Amniotic stem cell (primary cell): ENCODE measurements at places on chromosomes 1 and 21.

DNA sequence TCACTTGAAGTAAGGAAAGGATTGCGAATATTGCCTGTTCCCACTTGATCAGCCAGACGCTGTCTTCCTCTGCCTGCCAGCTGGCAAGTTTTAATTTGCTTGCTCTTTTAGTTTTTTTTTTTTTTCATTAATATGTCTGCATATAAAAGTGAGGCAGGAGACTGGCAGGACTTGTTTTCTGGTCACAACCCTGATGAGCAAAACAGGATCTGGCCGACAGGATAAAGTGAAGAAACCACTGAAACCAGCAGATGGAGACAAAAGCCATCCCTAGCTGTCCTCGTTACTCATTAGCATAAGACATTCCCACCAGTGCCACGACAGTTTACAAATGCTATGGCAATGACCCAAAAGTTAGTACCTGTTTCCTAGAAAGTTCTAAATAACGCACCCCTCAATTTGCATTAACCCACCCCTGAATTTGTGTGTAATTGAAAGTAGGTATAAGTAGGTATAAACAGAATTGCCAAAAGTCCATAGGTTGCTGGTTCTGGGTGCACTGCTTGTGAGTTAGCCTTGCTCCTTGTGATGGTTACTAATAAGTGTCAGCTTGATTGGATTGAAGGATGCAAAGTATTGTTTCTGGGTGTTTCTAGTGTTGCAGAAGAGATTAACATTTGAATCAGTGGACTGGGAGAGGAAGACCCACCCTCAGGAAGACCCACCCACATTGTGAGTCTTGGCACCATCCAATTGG, 60.8 kb downstream of the ZNF684 start:
- DNase-seq: no peak

DNA sequence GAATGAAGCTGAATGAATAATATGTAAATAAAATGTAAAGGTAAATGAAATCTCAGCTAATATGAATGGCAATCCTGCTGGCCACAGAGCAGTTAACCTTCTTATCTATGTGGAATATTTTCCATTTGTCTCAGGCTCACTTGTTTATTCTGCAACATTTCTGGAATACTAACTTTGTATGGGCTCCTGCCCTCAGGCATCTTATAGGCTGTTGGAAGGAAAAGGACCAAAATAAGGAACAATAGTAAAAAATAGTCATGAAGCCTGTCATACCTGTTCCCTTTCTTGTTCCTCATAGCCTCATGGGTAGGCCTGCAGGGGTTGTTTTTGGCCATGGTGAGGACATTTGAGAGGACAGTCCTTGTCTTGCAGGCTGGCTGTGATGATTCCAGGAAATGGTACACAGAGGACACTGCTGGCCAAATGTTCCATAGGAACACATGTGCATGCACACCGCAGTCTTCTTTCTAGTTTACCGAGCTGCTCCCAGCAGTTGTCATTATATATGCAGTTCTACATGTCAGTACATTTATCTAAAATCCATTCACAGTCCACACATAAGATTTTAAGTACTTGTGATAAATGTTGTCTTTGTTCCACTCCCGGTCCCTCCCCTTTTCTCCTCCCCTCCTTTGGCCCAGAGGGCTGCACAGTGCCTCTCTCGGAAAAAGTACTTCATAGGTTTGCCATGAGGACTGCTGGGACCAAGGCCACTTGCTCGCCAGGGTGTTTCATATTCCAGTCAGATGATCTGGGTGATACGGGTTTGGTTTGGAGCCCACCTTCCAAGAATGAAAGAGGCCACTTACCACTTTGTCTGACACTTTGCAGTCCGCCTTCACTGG, 15.2 kb upstream of the KCNQ4 start:
- no peak for DNase-seq

GRCh38 chr21:35855484-35855883, 204.8 kb downstream of the SETD4 start:
- no peak for DNase-seq

DNA sequence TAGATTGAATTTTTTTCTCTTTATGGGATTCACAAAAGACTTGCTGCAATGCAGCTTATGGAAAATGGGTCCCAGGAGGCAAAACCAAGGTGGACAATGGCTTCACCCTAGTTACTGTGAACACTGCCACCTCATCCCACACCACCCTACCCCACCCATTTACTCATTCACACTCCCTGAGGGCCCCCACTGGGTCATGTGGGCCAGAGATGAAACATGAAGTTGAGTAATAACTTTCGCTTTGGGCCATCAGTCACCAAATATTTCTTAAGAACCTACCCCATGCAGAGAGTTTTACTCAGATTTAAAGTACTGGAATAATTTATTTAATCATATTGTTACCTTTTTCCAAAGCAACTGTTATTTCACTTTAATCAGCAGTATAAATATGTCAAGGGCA, 191.8 kb downstream of the TPR start:
- DNase-seq: no peak

- no peak for DNase-seq
Measured at GRCh38 chr1:43580039-43580438, 49.4 kb downstream of the PTPRF start.

DNA sequence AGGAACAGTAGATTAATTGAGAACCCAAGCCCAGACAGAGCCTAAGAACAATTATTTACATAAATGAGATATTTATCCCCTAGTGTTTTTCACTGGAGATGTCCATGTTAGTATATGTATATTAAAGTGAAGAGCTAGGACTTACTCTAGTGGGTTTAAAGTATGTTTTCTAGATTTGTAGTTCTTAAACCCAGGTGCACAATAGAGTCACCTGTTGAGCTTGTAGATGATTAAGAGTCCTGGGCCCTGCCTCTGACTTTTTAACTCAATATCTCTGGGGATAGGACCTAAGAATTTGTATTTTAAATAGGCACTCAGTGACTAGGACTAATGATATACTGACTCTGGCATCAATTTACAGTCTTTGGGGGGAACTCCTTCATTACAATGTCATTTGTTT, 112.8 kb downstream of the DNAH14 start:
- no peak for DNase-seq

- no peak for DNase-seq
Measured at GRCh38 chr1:42698081-42698813, 16.0 kb downstream of the YBX1 start.

GRCh38 chr1:111602974-111603373, 16.6 kb upstream of the RAP1A start:
- no peak for DNase-seq

DNA sequence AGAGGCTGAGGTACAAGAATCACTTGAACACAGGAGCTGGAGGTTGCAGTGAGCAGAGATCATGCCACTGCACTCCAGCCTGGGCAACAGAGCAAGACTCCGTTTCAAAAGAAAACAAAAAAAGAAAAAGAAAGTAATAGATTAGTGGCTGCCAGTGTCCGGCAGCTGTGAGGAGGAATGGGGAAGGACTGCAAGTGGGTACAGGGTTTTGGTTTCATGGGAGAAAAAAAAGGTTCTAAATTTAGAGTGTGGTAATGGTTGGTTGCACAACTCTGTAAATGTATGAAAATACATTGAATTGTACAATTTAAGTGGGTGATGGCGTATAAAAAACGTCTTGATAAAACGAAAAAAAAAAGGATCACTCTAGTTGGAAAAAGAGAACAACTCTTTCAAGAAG, 6.7 kb downstream of the TAF1A start:
- no peak for DNase-seq

DNA sequence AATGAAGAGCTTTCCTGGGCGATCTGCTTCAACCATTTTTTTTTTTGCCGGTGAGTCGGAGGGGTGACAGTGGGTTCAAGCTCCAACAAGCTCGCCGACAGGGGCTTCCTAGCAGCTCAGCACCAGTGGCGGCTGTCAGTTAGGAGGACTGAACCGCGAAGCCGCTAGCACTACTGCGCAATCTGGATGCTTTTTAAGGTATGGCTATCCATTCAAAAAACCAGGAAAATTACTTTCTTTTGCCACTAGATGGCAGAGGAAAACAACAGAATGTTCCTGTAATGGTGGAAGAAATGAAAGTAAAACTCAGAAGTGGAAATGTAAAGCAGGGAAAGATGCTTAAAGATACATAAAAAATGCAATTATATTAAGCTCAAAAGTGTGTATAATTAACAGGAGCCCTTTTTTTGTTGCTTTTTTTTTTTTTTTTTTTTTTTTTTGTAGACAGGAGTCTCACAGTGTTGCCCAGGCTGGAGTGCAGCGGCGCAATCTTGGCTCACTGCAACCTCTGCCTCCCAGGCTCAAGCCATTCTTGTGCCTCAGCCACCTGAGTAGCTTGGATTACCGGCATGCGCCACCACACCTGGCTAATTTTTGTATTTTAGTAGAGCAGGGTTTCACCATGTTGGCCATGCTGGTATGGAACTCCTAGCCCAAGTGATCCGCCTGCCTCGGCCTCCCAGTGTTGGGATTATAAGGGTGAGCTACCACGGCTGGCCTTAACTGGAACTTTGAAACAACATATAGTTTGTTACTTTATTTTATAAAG, 8.5 kb downstream of the KYAT3 start:
- no peak for DNase-seq

- DNase-seq: no peak
Measured at GRCh38 chr1:234273981-234274380, 99.3 kb upstream of the COA6 start.

DNA sequence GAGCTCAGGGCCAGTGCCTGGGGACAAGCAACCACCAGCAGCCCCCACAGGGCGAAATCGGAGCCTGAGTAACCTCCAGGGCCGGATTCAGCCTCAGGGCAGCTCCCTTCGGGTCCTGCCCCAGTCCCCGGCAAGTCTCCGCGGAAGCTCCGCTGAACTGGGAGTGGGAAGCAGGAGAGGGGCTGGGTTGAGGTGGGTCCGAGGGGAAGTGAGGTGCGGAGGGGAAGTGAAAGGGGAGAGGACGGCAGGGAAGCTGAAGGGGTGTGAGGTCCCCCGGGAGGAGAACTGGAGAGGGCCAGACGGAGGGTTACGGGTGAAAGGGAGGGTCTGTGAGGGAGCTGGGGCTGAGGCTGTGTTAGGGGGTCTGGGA, 560 bp downstream of the PADI2 start:
- DNase-seq: no peak

- no peak for DNase-seq
Measured at GRCh38 chr1:115114308-115114707, 25.0 kb upstream of the TSPAN2 start.

DNA sequence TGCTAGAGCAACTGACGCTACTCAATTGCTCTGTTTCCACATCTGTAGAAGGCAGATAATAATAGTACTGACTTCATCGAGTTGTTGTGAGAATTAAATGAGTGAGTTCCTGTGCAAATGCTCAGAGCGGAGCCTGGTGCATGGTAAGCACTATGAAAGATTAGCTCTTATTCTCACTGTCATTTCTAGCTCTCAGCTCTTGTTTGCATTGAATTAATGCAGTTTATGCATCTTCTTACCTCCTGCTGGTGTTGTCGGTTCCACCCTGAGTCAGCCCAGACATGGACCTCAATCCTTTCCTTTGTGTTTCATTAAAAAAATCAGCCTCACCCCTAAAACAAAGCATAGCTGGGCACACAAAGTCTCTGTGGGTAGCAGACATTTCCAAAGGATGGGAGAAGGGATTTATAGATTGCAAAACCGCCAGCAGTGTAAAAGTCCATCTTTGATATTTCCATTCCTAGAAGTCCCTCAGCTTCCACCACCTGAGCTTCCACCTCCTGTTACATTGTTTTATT, 254.4 kb upstream of the CSF3R start:
- no peak for DNase-seq

- no peak for DNase-seq
Measured at GRCh38 chr1:35666216-35666615, 24.9 kb upstream of the PSMB2 start.

- no peak for DNase-seq
Measured at GRCh38 chr1:33573661-33574060, 101.2 kb downstream of the ZSCAN20 start.
